ENCODE measurements at places on chromosomes 7 and 10.

DNA sequence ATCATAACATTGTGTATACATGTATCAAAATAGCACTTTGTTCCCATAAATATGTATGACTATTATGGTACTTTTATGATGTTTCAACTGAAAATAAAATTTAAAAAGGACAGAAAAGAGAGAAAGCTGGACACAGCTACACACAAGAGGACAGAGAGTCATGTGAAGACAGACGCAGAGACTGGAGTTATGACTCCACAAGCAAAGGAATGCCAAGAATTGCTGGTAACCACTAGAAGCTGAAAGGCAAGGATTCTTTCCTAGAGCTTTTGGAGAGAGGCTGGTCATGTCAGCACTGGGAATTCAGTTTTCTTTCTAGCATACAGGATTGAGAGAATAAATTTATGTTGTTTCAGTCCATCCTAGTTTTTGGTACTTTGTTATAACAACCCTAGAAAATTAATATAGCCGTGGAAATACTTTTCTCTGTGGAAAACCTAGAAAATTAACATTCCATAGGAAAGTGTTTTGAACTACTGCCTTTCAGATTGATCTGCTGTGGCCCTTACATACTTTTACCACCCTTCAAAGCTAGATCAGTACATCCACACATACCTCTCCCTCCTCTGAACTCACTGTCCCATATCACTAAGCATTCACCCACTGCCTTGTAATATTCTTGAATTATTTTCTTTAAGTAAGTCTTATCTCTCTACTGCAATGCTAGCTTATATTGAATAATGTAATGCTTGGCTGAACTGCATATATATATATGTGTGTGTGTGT is 575.3 kb downstream of the IPMK start:
- peak; percentile 19 for DNase-seq

DNA sequence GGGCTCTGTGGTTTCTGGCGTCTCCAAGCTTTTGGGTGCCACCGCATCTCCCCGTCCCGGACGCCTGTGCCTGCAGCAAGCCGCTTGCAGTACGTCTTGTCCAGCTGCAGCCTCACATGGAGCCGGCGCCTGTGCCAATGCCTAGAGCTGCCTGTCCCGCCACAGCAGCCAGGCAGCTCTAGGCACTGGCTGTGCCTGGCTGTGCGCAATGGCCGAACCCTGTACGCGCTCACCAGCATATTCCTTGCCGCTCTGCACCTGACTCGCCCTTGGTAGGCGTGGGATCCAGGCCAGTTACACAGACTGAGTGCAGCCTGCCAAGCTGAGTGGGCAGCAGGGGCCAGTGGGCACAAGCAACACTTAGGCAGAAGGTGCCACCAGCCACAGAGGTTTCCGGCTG is 381.2 kb upstream of the SORCS1 start:
- no peak for DNase-seq

GRCh38 chr10:69571618-69572158 is 1.5 kb downstream of the NEUROG3 start:
- no peak for DNase-seq

- no peak for DNase-seq
These were observed at the start of gene SSC4D for GRCh38 chr7:76409537-76409936. SSC4D (minus strand) TSS chr7:76409697; CDS start chr7:76404439, 5,258 bp downstream.

DNA sequence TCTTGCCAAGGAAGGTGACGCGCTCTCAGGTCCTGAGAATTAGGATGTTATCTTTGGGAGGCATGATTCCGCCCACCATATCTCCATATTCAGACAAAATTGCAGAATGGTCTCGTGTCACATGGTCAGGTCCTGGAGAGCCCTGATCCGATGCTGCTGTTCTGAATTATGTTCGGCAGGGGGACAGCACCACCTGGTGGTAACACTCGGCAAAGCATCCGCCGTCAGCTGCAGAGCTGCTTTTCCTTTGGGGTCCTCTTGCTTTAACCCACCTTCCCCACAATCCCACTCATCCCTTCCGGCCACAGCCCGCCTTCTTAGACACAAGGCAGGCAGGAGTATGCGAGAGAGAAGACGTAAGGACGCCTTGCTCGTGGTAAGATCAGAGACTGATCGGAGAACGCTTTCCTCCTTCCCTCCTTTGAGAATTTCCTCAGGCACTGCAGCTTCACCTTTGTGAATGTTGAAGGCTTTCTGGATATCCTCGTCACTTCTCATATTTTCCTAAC is 327.8 kb upstream of the C7orf33 start:
- DNase-seq = peak; percentile 37

- no peak for DNase-seq
These were observed 1.8 kb upstream of the LDB3 start for GRCh38 chr10:86666538-86666937.

- DNase-seq = no peak
These were observed 10.6 kb upstream of the TSPAN14 start for GRCh38 chr10:80443531-80443974.

- no peak for DNase-seq
These were observed 495.6 kb downstream of the RPS24 start for GRCh38 chr10:78529262-78529661.

- DNase-seq = no peak
These were observed 54.4 kb downstream of the ADCYAP1R1 start for GRCh38 chr7:31106303-31107105.

- DNase-seq = no peak
These were observed 515 bp downstream of the TBX20 start for GRCh38 chr7:35253460-35253709.

DNA sequence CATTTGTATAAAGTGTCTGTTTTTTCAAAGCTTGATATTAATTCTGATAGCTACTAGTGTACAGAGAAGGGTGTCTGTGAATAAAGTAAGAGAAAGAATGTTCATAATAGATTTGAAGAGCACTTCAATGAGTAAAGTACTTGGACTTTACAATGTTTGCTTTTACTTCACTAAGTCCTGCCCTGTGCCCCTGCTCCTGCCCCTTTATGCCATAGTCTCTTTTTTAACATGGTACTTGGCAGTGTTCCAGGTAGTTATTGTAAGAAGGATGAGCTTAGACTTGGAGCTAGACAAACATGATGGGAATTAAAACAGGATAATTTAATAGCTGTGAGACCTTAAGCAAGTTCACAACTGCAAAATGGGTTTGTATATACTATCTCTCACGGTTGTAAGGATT is 41.0 kb downstream of the ZEB1 start:
- no peak for DNase-seq

- no peak for DNase-seq
These were observed 10.4 kb downstream of the ZNF3 start for GRCh38 chr7:100071018-100071723.

GRCh38 chr7:83504330-83504729 is 144.6 kb downstream of the SEMA3E start:
- no peak for DNase-seq

GRCh38 chr7:47847207-47847606 is 101.1 kb downstream of the PKD1L1 start:
- no peak for DNase-seq

DNA sequence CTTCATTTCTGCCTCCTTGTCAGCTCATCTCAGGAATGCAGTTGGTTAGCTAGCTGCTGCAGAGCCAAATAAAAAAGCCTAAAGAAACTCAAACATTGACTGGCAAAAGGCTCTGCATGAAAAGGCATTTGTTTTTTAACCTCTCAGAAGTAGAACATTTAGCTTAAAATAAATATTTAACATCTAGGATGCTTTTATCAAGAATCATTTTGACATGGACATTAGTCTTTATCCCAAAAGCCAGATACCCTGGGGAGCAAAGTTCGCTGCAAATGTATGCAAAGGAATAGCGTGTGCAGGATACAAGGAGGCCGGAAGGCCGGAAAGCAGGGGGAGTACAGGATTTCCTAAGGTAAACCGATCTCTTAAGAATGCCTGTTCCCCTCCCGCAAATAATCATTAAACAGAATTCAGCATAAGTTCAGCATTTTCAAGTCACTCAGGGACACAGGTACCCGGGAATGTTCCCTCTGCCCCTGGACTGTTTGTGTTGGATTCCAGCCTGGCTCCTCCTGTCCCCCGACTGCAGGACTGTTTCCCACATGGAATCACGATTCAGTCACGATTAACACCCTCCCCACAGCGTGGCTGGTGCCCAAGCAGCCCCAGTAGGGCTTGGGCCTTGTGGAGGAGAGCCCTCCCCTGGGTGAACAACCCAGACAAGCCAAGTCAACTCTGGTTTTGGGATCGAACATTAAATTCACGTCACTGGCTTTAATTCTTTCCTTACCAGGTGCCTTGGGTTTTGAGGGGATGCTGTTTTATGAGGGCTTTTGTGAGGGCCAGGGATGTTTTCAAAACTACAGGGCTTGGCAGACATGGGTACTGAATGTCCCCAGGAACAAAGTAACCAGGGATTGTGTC is 97.8 kb downstream of the HIPK2 start:
- no peak for DNase-seq

GRCh38 chr7:886626-887487 is 10.5 kb downstream of the GET4 start:
- no peak for DNase-seq

DNA sequence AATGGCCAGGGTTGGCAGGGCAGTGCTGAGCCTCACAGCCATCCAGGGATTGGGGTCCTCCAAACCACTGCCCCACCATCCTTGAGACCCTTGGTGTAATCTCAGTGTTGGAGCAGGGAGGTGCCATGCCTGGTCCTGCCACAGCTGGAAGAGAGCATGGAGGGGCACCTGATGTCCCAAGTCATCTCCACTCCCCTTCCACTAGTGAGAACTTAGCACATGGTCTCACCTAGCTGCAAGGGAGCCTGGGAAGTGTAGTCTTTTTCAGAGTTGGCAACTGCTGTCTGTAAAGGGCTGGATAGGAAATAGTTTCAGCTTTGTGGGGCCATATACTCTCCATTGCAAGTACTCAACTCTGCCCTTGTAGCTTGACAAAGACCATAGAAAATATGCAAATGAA is 238.7 kb downstream of the RPS24 start:
- DNase-seq = no peak

GRCh38 chr7:106384373-106384772 is 99.6 kb upstream of the NAMPT start:
- DNase-seq = no peak

DNA sequence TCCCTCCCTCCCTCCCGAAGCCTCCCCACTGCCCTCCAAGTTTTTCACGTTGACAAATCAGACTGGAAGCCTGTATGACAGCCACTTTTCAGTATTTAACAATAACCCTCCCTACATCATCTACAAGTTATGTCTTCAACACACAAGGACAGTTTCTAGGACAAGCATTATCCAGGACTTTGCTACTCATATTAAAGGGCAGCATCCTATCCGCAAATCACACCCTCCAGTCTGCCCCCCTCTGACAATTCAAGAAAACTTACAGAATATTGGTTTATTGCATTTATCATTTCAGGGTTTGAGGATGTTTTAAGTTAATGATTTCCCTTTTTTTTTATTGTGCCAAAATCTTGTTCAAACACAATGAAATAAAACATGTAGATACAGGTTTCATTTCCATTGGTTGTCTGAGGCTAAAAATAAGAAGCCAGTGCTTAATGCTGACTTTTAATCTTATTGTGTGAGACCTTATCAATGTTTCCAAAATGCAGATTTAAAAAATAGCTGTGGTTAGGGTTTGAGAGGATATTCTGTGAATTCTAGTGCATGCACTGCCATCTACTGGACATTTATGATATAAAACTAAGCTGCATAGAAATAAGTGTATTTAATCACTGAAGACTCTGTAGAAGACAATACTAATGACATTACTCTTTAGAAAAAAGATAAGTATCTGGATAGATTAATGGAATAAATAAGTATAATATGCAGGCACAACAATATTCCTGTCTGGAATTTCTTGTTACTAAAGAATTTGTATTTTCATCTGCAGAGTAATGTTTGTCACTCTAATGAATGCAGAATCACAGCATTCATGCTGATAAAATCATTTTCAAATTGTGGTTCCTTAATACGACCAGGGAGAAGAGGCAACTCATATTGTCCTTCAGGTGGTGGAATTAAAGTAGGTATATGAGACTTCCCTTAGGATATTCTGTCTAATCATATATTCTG is 64.1 kb downstream of the CAV1 start:
- peak; percentile 31 for DNase-seq

Measured in RWPE1 (cell line).